ENCODE measurements at places on chromosomes 12 and 14.
A peak's percentile ranks its signal among the peaks of the same experiment; 100 is the strongest.

- DNase-seq, result peak; percentile 69
Observed at GRCh38 chr12:6451348-6452244, at the start of gene TAPBPL. Gene TAPBPL, plus strand, starts transcription at chr12:6452042. Its CDS starts 207 bp downstream, at chr12:6452249.

DNA sequence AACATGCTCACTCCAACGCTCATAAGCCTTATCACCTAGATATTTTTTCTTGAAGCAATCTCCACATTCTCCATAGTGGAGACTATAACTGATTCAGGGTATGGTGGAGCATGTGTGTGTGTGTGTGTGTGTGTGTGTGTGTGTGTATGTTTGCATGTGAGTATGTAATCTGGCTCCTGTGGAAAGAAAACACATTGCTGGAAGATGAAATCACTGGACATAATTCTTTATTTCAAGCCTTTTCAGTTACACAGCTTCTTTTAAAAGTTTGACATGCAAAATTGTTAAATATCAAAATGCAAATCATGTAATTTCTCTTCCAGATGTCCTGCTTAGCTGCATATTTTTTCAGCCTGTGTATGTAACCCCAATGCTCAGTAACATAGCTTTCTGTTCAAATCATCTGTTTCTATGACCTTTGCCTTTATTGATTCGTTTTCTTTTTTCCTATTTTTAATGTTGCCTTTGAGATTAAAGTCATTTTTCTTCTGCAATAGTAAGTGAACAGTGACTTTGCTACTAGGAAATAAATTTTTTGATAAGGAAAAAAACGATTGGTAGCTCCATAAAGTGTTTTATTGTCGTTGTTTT, 80.5 kb upstream of the BTG1 start:
- DNase-seq, result no peak

- DNase-seq, result no peak
Observed at GRCh38 chr14:22767323-22767589, 768 bp downstream of the OXA1L start.

DNA sequence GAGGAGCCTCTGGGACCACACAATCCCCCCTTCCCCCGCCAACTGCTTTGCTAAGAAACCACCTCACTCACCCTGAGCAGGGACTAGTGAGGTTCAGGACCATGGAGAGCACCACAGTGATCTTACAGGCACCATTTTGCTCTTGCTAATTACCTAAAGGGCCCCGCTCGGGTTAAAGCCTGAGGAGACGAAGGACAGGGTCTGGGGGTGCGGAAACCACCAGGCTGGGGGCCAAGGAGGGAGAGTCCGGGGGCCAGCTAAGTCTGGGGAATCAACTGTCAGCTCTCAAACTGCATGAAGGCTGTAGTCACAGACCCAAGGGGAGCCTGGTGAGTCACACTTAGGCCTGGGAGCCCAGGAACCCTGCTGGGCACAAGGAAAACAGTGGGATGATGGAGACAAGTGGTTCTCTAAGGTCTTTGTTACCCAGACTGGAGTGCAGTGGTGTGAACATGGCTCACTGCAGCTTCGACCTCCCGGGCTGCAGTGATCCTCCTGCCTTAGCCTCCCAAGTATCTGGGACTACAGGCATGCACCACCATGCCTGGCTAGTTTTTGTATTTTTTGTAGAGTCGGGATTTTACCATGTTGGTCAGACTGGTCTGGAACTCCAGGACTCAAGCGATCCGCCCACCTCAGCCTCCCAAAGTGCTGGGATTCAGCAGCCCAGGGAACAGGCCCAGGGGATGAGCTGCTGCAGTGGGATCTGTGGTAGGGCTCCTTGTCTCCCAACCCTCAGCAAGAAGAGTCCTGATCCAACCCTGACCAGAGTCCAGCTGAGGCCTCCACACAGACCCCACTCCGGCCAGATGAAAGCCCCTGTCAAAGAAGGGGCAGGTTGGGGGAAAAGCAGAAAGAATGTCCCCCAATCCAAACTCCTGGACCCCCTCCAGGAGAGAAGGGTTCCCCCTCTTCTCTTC, 98.8 kb downstream of the CALM1 start:
- DNase-seq, result no peak

GRCh38 chr12:72499244-72499643, 227.1 kb downstream of the TRHDE start:
- no peak for DNase-seq

GRCh38 chr14:99586761-99587459, 17.1 kb downstream of the CCDC85C start:
- no peak for DNase-seq

DNA sequence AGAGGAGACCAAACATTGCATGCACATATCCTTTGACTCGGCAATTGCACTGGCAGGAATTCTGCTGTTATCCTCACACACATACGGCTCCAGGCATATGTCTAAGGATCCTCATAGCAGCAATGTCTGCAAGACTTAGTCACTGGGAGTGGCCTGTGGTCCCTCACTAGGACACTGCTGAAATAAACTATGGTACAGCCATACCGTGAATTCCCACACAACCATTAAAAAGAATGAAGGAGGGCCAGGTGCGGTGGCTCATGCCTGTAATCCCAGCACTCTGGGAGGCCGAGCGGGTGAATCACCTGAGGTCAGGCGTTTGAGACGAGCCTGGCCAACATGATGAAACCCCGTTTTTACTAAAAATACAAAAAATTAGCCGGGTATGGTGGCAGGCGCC, 105.1 kb downstream of the ZFP36L1 start:
- no peak for DNase-seq

- DNase-seq, result no peak
Observed at GRCh38 chr14:71701990-71702389, 230.2 kb upstream of the RGS6 start.

GRCh38 chr12:16560273-16560672, 45.7 kb downstream of the LMO3 start:
- DNase-seq, result peak; percentile 5

DNA sequence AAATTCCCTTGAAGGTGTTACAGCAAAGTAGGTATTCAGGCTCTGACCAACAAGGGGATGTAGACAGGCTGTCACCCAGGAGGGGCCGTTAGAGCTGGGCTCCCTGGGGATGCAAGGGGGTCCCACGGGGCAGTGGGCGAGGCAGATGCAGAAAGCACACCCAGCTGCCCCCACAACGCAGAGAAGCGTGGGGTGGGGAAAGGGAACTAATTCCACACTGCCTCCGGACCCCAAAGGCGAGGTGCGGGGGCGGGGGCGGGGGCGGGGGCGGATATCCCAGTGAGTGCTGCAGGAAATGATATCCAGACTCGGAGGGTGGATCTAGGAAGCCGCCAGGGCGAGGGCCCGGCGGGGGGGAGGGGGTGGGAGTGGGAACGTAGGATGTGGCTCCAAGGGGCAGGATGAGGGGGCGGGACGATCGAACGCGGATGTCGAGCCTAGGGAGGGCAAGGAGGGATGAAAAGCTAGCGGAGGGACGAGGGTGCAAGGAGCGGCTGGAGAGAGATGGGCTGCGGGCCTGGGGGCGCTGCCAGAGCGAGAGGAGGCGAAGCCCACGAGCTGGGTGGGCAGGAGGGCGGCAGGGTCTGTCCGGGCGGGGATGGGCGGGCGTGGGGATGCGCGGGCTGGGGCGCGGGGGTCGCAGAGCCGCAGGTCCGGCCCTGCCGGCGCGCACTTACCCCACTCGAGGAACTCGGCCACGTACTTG, 874 bp downstream of the CDC42BPB start:
- peak; percentile 77 for DNase-seq

DNA sequence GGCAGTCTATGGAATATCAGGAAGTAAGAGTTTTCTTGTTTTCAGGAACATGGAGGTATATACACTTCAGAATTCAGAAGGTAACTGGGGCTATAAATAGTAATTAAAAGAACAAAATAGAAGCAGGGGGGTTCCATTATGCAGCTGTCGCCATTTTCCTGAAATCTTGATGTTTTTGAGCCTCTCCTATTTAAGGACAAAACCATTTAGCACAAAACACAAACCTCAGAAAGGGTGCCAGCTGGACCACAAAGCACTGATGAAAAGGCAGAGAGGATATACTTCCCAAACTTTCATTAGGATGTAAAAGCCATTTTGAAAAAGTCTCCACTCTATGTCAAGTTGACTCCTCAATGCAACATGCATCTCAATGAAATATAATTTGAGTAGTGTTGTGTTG, 54.2 kb upstream of the OR5AU1 start:
- no peak for DNase-seq

- DNase-seq, result no peak
Observed at GRCh38 chr14:99744873-99745224, 48.4 kb upstream of the EML1 start.

DNA sequence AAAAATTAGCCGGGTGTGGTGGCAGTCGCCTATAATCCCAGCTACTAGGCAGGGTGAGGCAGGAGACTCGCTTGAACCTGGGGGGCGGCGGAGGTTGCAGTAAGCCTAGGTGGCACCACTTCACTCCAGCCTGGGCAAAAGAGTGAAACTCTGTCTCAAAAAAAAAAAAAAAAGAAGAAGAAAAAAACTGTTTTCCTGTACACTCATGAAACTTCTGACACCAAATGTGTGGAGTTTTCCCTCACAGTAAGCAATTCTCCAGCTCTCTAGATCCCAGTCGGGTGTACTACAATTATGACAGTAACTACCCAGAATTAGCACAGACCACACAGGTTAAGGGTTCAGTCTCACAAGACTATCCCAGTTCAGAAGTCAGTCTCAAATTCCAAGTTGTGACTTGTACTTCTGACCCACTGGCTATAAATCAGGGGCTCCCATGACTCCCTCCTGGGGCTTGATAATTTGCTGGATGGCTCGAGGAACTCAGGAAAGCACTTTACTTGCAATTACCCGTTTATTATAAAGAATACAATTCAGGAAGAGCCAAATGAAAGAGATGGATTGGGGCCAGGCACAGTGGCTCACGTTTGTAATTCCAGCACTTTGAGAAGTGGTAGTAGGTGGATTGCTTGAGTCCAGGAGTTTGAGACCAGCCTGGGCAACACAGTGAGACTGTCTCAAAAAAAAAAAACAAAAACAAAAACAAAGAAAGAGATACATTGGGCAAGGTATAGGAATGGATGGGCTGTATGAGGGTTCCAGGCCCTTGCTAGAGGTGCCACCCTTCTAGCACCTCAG, 12.4 kb upstream of the ARF6 start:
- DNase-seq, result no peak

- DNase-seq, result no peak
Observed at GRCh38 chr12:97316321-97316720, 146.3 kb upstream of the RMST start.

DNA sequence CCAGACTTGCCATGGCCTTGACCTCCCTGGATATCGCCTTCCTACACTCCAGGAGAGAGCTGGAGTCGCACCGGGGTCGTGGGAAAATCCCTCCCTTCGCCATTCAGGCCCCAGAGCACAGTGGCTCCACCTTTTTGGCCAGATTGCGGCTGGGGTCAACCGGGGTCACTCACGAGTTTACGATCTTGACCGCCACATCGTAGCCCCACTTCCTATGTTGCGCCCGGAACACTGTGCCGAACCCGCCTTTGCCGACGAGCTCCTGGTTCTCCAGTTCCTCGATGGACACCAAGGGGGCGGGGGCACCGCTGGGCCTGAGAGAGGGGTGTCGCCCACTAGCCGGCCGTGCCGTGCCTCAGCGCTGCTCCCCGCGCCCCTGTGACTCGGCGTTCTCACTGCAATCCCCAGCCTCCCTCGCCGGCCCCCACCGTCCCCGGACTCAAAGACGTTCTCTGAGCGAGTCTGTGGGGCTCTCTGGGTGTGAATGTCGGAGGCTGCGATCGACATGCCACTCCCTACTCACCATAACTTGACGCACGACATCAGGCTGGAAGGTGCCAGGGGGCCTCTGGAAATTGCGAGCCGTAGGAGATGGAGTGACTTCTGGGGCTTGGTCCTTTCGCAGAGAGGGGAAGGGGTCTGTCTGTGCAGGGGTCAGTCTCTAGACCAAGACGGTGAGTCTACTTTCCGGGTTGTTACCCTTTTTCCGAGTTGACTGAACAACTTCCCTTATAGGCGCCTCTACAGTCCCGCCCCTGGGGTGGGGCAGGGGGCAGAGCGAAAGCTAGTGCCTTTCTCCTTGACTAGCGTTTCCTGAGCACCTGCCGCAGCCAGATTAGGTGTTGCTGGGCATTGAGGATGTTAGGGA, at the start of gene RIPK3:
TSS of gene RIPK3 (minus strand) at position 708 of the 868 bp plus-strand sequence. CDS start at position 543, 165 bp downstream.
- DNase-seq, result no peak

DNA sequence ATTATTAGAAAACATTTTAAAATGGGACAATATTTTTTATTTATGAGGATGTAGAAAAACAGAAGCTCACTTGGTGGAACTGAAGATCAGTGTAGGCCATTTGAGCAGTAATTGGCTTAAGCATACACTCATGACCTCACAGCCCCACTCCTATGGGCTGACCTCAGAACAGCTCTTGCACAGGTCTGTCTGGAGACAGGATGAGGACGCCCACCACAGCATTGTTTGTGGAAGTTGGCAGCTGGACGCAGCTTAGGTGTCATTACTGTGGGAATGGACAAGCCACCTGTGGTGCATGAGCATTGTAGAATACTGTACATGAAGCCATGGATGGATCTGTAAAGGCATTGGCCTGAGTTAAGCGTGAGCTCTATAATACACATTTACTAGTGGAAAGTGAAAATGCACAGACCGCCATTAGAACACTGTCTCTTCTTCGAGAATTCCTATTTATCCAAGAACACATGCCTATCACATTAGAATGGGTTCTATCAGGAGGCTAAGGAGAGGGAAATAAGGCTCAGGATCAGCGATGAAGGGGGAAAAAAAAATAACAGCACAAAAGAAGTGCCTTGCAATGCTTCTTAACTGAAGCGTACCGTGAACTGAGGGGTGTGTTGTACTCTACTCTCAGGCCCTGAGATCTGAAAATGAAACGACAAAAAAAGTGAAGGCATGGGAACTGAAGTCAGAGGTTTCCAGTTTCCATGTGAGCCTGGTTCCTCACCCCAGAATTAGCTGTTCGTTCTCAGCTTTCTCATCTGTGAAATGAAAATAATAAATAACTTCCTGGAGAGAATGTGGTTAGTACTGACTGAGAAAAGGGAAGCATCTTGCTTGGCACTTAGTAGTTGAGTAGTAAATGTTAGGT, 33.6 kb downstream of the KCNA1 start:
- DNase-seq, result no peak

DNA sequence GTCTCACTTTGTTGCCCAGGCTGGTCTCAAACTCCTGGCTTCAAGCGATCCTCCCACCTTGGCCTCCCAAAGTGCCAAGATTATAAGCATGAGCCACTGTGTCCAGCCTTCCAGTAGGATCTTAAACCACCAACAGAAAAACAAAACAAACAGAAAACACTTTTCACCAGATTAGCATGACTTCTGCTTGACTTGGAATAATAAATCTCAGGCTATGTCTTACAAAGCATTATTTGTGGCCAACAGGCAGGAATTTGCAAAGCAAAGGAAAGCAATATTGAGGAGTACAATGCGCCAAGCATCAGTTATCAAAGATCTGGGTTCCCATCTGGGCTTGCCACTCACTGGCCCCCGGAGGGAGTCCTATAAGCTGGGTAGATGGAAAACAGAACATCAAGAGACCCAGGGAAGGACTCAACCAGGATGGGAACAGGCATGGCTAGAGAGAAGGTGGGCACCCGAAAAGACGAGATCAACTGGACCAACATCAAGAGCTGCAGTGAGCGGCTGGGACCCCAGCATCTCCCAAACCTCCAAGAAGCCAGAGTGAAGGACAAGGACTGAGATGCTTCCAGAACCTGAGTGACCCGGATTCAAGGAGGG, 101.2 kb downstream of the TMEM30B start:
- no peak for DNase-seq

- DNase-seq, result no peak
Observed at GRCh38 chr12:108418164-108418890, 79.2 kb upstream of the CMKLR1 start.

GRCh38 chr12:121144416-121144914, 11.8 kb downstream of the P2RX7 start:
- no peak for DNase-seq
